ENCODE measurements at places on chromosomes 2 and 18.

DNA sequence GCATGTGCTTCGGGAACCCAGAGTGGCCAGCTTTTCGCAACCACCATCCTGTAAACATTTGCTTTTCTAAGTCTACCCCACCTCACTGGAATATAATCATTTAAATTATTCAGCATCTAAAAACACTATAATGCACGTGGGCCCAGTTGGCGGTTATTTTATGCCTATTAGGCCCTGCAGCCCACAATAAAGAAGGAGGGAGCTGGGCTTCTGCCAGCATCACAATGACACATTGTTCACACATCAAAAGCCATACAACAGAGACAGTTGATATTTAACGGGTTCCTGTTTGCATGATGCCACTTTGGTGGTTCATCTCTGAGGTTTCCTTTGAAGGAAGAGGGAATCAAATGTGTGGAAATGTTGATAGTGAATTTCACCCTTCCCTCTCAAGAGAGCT, 916.0 kb upstream of the CELF4 start:
- no peak for DNase-seq

DNA sequence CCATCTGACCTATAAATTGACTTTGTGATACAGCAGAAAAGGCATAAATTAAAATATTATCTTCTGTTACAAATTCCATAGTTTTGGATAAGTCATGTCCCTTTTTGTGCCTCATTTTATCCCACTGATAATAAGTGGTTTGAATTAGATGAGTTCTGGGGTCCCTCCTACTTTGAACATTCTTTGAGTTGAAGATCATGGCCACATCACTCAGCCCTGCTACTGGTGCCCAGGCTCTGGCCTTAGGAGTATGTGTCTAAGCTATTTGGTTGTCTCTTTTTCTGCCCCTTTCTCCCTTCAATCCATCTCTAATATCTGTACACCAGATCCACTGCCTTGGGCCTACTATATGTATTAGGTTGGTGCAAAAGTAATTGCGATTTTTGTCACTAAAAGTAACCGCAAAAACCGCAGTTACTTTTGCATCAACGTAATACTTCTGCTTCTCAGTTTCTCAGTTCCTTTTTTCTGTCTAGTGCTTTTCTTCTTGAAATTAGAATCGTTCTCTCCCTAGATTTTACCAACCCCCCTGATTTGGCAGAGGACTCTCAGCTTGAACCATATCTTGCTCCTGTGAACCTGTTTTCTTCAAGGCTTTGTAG, 362.5 kb upstream of the TNP1 start:
- no peak for DNase-seq

DNA sequence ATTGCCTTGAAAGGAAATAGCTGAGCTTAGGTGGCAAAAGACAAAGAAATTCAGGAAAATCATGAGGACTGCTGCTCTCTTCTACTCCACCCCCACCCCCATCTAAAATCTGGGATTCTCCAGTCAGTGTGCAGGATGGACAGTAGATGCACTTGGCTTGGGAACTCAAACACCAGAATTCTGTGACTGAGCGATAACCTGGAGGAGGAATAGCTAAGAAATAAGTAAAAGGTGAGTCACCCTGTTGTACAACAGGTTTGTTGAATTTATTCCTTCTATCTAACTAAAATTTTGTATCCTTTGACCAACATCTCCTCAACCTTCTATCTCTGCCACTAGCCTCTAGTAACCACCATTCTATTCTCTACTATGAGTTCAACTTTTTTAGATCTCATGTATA, 1029.9 kb upstream of the ACVR2A start:
- no peak for DNase-seq

DNA sequence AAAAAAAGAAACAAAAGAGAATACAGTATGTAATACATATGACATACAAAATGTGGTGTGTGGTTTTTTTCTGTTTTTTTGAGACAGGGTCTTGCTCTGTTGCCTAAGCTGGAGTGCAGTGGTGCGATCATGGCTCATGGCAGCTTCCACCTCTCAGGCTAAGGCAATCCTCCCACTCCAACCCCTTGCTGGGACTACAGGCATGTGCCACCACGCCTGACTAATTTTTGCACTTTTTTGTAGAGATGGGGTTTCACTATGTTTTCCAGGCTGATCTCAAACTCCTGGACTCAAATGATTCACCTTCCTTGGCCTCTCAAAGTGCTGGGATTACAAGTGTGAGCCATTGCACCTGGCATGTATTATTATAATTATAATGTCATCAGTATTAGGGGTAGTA, 38.9 kb downstream of the DHX57 start:
- DNase-seq, result no peak

DNA sequence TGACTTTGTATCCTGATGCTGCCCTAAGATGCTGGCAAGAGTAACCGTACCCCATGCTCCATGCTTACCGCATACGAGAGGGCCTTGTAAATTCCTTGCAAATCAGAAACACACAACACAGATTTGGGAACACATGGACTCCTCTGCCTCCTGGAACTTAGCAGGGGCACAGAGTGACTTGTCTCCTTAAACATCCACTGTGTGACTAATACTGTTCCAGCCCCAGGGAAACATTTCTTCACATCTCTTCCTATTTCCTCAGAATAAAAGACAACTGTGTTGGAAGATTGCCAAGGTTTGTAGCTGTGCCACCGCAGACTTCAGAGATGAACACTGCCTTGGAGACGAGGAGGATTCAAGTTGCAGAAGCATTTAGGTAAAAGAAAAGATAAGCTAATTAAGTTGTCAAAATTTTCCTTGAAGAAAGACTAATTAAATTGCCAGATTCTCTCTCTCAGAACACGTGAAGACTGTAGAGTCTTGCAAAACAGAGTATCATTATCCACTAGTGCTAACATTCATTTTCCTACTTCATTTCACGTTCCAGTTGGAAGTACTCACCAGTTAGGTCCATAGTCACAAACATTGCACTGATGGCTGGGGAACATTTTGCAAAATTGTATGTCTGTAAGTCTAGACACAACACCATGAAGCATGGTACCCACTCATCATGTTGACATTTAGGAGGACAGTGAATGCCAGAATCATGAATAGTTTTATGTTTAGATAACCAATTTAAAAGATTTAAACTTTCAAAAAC, 188.8 kb downstream of the TSN start:
- DNase-seq, result no peak

- DNase-seq, result no peak
Observed at GRCh38 chr2:173654161-173654895, 299.7 kb downstream of the CDCA7 start.

DNA sequence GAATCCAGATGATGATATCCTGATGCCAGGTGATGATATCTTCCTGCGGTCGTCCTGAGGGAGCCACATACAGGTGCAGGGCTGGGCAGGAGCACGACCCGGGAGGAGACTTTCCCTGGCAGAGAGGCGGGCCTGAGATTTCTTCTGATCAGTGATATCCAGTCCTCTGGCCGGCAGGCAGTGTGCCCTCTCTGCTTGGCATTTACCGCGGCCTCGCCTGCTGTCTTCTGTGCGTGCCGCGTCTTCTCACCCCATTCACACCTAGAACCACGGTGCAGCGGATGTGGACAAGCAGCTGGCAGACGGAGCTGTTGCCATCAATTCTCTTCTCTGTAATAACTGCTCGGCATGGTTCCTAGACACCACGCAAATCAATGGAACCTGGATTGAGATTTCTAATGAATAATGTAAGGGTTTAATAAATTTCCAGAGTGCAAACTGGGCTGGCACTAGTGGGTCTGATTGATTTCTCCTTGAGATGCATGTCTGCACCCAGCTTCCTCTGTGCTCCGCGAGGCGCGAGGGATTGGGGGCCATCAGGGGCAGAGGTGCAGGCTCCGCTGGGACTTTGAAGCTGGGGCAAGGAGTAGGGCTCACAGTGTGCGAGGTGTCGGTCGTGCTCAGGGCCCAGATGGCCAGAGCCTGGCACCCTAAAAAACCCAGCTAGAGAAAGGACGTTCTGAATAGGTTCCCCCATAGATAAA, 208.9 kb upstream of the HDAC4 start:
- DNase-seq, result no peak

- peak; percentile 22 for DNase-seq
Observed at GRCh38 chr2:96957244-96957643, 29.1 kb downstream of the FAM178B start.

DNA sequence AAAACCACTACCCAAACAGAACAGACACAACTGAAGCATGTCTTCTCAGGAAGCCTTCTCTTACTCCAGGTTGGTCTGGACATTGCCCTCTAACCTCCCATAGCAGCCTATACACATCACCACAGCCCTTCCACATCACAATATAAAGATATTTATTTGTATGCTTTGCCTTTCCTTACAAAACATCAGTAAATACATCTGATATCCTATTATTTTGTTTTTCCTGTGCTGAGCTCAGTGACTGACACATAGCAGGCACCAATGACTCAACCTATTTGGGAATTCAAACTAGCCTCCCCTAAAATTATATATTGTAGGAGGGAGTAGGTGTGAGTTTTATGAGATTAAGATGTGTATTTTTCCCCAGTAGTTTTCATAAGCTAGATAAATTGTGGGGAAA, 28.8 kb downstream of the SLC40A1 start:
- DNase-seq, result no peak

- DNase-seq, result peak; percentile 20
Observed at GRCh38 chr2:239471011-239471792, 70.4 kb upstream of the HDAC4 start.

DNA sequence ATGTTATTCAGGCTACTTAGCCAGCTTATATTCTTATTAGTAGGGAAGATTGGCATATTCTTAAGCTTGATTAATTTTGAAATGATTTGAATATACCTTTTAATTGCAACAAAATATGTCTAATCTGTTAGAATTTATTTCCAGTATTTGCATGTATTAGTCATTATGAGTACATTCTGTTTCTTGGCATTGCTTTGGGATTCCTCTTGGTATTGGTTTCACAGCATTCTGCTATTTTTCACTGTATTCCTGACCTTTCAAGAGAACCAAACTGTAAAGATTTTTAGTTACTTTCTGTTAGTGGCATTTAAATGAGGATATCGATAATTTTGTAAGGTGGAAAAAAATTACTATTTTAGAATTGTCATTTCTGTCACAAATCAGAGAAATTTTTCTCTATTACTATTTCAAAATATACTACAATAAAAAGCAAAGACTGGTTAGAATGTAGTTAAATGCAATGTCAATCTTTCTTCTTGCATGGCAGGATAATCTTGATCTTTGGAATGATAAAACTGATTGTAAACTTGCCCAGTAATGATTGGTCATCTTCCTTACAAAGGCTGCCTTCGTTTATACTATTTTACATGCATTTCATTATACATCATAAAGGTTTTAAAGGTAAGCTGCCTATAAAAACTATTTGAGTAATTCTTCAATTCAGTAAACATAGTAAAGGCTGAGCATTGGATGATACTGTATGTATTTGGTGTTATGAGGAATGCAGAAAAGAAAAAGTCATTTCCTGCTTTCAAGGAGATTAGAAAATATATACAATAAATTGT, 86.1 kb downstream of the SLC4A10 start:
- no peak for DNase-seq

DNA sequence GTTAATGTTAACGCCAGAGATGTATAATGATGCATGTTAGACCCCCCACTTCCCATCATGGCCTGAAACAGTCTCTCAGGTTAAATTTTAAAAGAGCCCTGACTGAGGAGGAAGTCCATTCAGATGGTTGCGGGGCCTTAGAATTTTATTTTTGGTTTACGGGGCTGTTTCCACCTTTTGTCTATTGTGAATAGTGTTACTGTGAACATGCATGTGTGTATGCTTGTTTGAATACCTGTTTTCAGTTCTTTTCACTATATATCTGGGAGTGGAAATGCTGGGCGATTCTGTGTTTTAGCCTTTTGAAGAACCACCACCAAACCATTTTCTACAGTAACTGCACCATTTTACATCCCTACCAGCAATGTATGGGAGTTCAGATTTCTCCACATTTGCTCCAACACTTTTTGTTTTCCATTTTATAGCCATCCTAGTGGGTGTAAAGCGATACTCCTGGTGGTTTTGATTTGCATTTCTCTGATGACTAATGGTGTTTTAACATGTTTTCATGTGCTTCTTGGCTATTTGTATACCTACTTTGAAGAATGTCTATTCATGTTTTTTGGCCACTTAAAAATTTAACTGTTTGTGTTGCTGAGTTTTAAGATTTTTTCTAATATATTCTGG, 133.0 kb downstream of the MYO3B start:
- DNase-seq, result no peak

DNA sequence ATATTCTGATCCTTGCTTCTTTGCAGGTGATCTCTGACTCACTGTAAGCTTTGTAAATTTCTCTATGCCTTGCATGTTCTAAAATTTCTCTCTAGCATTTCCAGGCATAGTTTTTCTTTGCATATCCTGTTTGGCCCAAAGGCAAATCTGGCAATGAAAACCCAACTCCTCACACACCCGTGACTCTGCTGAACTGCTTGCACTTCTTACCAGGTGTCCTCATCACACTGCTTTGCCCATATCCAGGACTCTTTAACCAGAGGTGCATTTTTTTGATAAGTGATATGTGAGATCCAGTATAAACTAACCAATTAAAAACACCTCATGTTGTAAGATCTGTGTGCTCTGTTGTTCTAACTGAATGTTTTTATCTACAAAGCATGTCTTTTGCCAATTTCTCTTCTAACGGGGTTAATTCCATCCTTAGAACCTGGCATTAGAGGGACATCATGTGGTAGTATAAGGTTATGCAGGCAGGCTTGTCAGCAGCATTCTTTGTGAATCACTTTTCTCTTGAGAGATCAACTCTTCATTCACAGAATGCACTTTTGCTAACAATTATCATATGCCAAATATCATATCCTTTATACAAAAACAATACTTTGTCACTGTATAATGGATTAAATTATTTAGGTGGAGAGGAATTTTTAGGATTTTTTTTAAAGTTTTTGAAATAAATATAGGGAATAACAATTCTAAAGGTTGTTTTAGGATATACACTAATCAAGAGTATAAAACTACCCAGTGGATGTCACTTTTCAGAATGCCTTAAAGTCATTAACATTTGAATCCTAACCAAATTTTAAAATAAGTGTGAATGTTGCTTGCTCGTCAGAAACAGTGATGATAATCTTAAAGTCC, 20.8 kb upstream of the TMX3 start:
- DNase-seq, result peak; percentile 54

DNA sequence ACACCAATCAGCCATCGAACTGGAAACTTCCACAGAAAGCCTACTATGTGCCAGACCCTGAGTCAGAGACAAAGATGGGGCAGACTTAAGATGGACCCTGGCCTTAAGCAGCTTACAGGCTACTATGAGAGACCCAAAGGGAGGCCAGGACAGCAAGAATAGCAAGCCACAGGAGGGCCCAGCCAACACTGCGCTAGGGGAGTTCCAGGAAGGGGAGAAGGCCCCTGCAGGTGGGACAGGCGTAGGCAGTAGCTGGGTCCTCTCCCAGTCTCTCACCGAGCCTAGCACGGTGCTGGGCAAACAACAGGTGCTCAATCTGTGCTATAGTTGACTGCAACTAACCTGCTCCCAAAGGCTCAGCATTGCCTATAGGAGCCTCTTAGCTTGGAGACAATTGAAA, 136.2 kb downstream of the CLIP4 start:
- DNase-seq, result no peak

- DNase-seq, result no peak
Observed at GRCh38 chr18:41060967-41061366, 894.1 kb upstream of the PIK3C3 start.

DNA sequence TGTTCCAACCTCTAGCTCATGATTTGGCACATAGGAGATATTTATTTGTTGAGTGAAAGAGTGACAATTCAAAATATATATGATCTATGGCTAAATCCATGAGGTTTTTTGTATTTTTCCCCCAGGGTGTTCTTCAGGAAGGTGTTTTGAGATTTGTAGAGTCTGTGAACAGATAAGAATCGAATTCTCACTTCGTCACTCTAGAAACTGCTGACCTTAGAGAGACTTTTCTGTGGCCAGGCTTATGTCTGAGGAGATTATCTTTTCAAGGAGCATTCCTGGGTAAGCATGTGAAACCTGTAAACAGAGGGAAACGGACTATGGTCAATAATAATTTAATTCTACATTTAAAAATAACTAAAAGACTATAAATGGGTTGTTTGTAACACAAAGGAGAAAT, 849 bp upstream of the ITGB6 start:
- no peak for DNase-seq

Measured in left lung (tissue), 14 donors.